ENCODE measurements at places on chromosomes 6 and 20. TPM values are rescaled to one million over a fixed set of nuclear protein-coding genes. Genes with fewer than 3 reads are reported as not detected.

GRCh38 chr6:81727876-81728517 lies 24.5 kb downstream of the TENT5A start:
- H3K4me3 ChIP-seq: no peak overlapping the region
- H3K27me3 ChIP-seq: no peaks in the 10 kb centered on the region

DNA sequence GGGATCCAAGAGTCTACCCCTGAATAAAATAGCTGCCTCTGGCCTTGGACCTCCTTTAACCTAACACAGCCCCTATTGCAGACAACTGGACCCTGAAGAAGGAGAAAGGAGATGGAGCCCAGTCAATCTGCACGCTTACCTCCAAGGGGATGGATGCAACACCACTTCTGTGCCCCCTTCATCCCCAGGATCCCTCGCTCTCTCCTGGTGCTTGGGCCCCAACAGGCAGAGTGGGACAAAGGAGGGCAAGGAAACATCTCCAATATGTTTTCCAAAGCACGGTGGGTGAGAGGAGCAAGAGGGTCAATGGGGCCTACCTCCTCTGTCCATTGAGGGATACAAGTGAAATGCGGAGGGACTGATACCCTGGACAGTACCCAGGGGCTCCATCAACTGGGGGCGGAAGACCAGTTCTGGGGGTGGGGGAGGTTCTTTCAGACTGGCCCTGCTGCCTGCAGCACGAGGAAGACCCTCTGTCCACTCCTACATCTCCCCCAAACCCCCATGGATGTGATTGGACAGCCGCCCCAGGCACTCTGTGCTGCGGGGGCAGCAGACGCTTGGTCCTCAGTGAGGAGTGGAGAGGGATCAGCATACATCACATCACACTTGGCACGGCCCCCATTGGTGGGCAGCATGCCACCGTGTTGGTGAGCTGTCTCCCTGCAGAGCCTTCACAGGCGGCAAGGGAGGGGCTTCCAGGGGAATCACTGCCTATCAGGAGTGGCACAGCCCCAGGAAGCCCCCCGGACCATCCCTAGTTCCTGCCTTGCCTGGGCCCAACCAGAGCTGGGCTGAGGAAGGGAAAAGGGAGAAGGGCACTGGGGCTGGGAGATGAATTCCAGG lies 70.6 kb downstream of the MRPL14 start:
- no peak for DNase-seq
- no peak overlapping the region for H3K4me3 ChIP-seq
- no peaks in the 10 kb centered on the region for H3K4me1 ChIP-seq
- H3K27ac ChIP-seq: peak overlapping the region; percentile 70

- no peaks in the 10 kb centered on the region for H3K27me3 ChIP-seq
- no peaks in the 10 kb centered on the region for H3K36me3 ChIP-seq
- DNase-seq: no peak
- no peak overlapping the region for H3K27ac ChIP-seq
- H3K4me3 ChIP-seq: no peak overlapping the region
Measured at GRCh38 chr20:24870881-24871280, 78.2 kb upstream of the CST7 start.

- no peak overlapping the region for H3K27ac ChIP-seq
- no peak overlapping the region for H3K4me3 ChIP-seq
- H3K36me3 ChIP-seq: no peaks in the 10 kb centered on the region
Measured at GRCh38 chr6:169811521-169812256, 60.3 kb downstream of the ERMARD start.

Gene ENPP1
- total RNA-seq: 2.2 TPM
